ENCODE measurements at places on chromosomes 12 and 14.

- DNase-seq: no peak
Measured at GRCh38 chr14:95045836-95046430, 111.4 kb downstream of the DICER1 start.

- DNase-seq: peak; percentile 58
Measured at GRCh38 chr12:69330475-69331473, 17.4 kb upstream of the LYZ start.

- DNase-seq: no peak
Measured at GRCh38 chr12:93440043-93440835, 1.5 kb downstream of the UBE2N start.

DNA sequence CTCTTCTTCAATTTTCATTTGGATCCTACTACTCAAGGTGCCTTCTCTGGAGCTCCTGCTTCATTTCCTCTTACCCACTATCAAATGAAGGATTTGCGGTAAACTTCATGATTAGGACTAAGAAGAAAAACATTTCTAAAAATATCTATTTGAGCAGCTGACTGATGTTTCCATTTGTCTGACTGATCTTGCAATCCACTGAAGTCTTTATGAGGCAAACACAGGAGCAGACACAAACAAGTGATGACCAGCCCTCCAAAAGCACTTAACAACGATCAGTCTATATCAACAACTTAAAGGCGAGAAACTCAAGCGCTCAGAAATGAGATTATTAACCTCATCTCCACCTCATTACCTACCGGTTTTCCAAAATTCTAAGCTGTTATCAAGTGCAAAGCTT, 26.2 kb downstream of the OSBPL8 start:
- no peak for DNase-seq

- DNase-seq: no peak
Measured at GRCh38 chr12:41120211-41120610, 67.9 kb upstream of the PDZRN4 start.

GRCh38 chr12:57874166-57875108, 27.9 kb upstream of the CTDSP2 start:
- DNase-seq: no peak

GRCh38 chr12:113861708-113862312, 104.3 kb downstream of the RBM19 start:
- DNase-seq: no peak

All from H1 (cell line).